Adipocyte (in vitro differentiated cells): ENCODE measurements at places on chromosomes 7 and 10.

GRCh38 chr10:102540023-102540422 lies 36.3 kb downstream of the SUFU start:
- no peak for DNase-seq

GRCh38 chr7:69871886-69872569 lies 273.8 kb downstream of the AUTS2 start:
- DNase-seq, result no peak

DNA sequence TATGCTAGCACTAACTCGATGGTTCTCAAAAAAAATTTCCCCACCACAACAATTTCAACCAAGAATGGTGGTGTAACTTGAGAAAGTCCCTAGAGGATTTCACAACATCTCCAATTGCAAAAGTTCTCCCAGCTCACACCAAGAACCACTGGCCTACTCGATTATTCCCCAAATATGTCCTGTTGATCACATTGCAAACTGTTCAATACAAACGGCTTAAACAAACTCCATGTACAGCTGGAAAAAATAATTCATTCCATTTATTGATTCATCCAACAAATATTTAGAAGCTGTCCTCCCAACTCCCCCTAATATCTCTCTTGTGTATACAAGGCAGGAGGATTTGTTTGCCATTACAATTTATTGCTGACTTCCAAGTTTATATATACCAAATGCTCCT lies 19.1 kb downstream of the TMEM176B start:
- DNase-seq, result peak; percentile 52

DNA sequence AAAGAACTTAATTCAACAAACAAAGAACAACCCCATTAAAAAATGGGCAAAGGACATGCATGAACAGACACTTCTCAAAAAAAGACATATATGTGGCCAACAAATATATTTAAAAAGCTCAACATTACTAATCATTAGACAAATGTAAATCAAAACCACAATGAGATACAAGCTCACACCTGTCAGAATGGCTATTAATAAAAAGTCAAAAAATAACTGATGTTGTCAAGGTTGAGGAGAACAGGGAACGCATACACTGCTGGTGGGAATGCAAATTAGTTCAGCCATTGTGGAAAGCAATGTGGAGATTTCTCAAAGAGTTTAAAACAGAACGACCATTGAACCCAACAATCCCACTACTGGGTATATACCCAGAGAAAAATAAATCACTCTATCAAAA lies 19.1 kb downstream of the ZFAND4 start:
- no peak for DNase-seq

- DNase-seq, result no peak
Measured at GRCh38 chr7:36308031-36308430, 81.6 kb upstream of the ANLN start.

- DNase-seq, result no peak
Measured at GRCh38 chr10:12299222-12299965, 50.0 kb upstream of the CAMK1D start.
